ENCODE measurements at places on chromosomes 4 and X.
A peak's percentile ranks its signal among the peaks of the same experiment; 100 is the strongest.

GRCh38 chr4:7279902-7280301, 87.6 kb downstream of the SORCS2 start:
- DNase-seq = no peak

DNA sequence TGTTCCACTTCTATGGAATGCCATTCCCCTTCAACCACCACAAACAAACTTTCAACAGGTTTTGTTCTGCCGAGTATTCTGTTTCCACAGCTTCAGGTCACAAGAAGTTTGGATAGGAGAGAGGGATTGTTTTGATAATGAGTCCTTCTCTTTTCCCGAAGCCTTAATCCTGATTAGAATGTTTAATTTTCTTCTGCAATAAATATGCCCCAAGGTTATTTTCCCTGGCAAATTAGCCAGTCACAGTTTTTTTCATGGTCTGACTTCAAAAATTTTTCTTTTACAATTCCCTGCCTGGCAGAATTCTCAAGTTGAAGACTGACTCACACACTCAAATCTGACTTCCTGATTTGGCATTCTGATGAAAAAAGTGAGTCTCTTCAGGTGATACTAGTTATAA, 33.1 kb upstream of the EDNRA start:
- DNase-seq = peak; percentile 13

DNA sequence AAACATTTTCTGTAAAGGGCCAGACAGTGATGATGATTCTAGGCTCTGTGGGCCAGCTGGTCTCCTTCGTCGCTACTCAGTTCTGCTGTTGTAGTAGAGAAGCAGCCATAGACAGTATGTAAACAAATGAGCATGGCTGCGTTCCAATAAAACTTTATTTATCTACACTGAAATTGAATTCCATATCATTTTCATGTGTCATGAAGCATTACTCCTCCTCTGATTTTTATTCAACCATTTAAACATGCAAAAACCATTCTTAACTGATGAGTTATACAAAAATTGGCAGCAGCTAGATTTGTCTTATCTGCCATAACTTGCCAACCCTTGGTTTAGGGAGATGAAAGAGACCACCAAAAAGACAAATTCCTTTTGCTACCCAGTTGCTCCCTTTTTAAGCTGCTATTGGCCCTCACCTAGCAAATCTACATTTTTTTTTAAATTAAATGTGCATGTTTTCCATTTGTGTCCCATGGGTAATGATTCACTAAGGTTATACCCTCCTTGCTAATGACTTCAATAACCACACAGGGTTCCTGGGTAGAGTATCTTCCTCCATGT, 309.9 kb downstream of the DHX15 start:
- peak; percentile 6 for DNase-seq

GRCh38 chrX:46707274-46707965, 51.5 kb downstream of the SLC9A7 start:
- DNase-seq = no peak

- DNase-seq = no peak
Measured at GRCh38 chr4:148061795-148062194, 329.9 kb downstream of the ARHGAP10 start.

DNA sequence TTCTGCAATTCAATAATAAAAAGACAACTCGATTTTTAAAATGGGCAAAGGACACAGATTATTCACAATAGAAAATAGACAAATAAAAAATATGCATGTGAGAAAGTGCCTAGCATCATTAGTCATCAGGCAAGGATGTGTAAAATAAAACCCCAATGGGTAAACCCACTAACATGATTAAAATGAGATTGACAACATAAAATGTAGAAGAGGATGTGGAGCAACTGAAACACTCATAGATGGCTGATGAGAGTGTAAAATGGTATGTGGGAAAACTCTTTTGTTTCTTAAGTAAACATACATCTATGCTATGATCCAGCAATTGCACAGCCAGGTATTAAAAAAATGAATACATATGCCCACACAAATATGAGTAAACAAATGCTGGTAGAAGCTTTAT, 177.6 kb downstream of the IQCM start:
- DNase-seq = peak; percentile 25

GRCh38 chr4:177287255-177287654, 22.4 kb upstream of the NEIL3 start:
- no peak for DNase-seq

GRCh38 chr4:80035336-80035735, 37.7 kb downstream of the ANTXR2 start:
- DNase-seq = no peak

GRCh38 chrX:38220024-38220414, 652 bp downstream of the SRPX start:
- DNase-seq = peak; percentile 48

DNA sequence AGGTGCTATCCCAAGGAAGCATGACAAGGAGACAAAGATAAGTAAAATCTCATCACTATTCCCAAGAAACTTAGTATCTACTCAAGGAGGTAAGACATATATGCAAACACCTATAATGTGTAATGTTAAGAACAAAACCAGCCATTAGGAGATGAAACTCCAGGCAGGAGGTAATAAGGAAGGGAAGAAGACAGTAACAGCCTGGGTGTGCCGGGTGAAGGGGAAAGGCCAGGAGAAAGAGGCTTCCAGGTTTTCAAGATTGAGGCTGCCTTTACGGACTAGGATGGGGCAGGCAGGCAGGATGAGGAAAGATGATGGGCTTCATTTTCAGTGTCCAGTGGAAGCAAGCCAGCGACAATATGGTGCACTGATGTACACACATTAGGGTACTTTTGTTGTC, 62.5 kb downstream of the LEF1 start:
- DNase-seq = no peak

DNA sequence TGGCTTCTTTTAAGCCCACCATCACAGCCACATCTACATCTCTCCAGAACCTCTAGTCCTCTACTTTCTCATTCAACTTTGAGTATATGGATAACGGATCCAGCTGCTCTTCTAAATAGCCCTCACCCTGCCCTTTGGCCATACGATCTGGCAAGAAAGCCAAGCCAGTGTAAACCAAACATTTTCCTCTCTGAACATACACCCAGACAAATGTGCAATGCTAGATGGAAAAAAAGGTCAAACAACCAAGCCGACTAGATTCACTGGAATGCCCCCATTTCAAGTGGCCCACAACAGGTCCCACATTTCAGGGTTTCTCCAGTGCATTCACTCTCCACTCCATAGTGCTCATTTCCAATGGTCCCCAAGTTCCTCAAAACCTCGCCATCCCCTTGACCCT, 24.0 kb downstream of the USP46 start:
- peak; percentile 45 for DNase-seq

DNA sequence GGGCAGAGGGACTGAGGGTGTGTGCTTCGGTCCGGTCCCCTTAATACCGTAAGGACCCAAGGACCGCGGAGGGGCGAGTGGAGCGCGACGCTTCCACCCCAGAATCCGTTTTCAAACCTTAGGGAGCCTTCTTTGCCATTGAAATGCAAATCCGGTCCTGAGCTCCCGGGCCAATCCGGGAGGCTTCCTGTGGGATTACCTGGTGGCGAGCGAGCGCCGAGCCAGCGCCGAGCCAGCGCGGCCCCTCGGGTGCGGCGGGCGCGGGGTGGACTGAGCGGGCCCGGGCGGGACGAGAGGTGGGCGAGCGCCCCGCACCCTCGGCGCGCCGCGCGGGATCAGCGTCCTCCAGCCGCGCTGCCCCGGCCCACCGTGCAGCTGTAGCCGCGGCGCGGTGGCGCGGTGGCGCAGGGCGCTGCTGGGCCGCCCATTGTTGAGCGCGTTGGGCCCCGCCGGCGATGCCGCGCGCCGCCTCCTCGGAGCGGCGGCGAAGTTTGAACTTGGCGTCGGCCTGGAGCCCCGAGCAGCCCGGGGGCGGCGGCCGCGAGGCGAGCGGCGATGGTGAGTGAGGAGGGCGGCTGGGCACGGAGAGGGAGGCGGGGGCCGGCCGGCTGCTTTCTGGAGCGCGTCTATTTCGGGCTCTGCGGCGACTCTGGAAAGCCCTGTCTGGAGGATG, 208.7 kb downstream of the SOWAHB start:
- peak; percentile 20 for DNase-seq

DNA sequence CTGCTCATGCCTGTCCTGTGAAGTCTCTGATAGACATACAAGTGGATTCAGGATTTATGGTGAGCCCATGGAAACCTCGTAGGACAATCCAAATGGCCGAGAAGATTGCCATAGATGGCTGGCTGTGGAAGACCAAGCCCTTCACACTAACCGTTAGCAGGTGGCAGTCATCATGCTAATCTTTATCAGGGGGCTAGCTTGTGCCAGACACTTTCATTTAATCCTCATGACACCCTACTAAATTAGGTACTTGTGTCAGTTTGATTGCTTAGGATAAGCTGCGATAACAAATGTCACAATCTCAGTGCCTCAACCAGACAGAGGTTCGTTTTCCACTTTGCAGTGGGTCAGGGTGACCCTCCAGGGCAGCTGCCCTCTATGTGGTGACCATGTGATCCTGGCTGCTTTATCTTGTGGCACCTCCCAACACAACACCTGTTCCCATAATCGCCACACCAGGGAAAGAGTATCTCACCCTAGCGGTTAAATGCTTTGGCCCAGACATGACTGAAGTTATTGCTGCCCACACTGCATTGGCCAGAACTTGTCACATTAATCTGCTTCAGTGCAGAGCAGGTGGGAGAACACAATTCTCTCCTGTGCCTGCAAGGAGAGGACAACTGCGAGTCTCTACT, 60.8 kb downstream of the REPS2 start:
- DNase-seq = peak; percentile 40

DNA sequence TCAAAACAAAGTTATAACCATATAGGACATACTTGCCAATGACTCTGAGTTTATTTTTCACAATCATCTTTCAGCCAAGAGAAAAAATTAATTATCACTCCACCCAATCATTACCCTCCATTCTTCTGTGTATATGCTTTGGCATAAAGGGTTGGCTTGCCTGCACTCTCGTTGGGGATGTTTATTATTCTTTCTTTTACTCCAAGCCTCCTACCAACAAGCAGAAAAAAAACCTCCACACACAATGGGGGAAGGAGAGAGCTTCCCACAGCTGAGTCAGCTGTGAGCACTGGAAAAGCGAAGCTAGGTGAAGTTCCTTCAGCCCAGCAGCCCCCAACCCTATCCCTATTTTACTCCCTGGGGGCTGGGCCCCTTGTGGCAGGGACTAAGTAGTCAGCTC, 1.5 kb downstream of the OPHN1 start:
- no peak for DNase-seq

- DNase-seq = no peak
Measured at GRCh38 chr4:159117968-159118367, 15.1 kb downstream of the RAPGEF2 start.

- DNase-seq = peak; percentile 78
Measured at GRCh38 chr4:145936142-145936996, 2.3 kb downstream of the ZNF827 start.

- DNase-seq = no peak
Measured at GRCh38 chr4:126924237-126924636, 708.5 kb upstream of the INTU start.

GRCh38 chrX:55714161-55714560, 3.4 kb upstream of the RRAGB start:
- DNase-seq = no peak

DNA sequence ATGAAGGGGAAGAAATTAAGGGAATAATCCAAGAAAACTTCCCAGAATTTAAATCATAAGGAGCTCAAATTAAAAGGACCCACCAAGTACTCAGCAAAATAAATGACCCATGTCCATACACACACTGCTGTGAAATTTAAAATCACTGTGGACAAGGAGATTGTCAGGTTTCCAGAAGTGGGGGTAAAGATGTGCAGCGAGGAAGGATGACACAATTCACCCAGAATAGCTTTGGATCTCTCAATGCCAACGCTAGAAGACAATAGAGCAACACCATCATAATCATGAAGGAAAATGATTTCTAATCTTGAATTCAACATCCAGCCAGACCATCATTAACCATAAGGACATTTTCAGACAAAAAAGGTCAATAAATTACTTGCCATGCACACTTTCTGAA, 65.7 kb downstream of the CASK start:
- no peak for DNase-seq

- no peak for DNase-seq
Measured at GRCh38 chr4:189769131-189769530, 171.5 kb upstream of the FRG1 start.

- DNase-seq = peak; percentile 89
Measured at GRCh38 chr4:89492581-89493071, 185.0 kb upstream of the GPRIN3 start.

GRCh38 chr4:111209706-111210105, 586.8 kb upstream of the PITX2 start:
- no peak for DNase-seq

- DNase-seq = no peak
Measured at GRCh38 chr4:16439768-16440167, 213.5 kb upstream of the TAPT1 start.

DNA sequence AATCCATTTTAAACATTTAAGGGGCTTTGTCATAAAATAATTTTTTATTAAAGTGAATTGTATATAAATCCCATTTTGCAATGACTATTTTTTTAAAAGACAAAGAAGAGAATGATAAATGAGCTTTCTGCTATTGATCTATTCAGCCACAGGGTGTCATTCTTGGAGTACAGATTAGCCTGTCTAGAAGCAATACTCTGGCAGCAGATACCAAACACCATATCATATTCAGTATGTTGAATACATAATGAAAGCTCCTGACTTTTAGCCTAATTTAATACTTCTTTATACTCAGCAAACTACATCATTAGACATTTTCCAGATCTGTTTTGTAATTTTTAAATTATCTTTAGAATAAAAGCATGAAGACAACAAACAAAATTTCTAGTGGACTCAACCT, 496.3 kb downstream of the PDGFC start:
- peak; percentile 89 for DNase-seq

GRCh38 chr4:74038086-74038424, 434 bp downstream of the CXCL3 start:
- DNase-seq = no peak

DNA sequence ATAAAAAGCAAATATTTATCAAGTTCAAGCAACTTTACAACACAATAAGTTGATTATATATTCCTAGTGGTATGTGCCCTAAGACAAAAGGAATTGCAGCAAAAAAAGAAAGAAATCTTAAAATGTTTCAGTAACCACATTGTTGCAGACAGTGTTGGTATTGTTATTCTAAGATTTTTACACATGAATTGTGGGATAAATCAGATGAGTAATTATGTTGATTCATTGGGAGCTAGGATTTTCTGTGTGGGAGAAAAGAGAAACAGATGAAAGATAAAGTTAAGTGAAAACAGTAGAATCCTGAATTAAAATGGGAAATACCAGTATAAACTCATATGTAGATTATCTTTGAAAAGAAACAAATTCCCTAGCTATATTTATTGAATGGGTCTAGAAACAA, 362.4 kb downstream of the PPP3CA start:
- peak; percentile 52 for DNase-seq

- peak; percentile 59 for DNase-seq
Measured at GRCh38 chrX:103919270-103919637, 43.2 kb upstream of the TMSB15B start.

Measured in choroid plexus epithelial cell (primary cell).